ENCODE measurements at places on chromosomes 7 and 10.

DNA sequence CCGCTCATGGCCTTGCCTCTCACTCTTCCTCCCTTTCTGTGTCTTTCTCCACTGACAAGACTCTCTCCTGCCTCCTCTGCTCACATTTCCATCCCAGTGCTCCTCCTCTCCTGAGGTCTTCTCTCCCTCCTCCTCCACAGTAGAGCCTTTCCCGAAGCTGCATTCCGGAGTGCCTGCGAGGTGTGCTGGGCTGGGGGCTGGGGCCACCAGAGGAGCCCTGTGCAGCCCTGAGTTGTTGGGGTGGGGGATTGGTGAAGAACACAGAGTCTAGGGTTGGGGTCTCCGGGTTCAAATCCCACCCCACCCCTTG lies 76.4 kb downstream of the ZMIZ1 start:
- DNase-seq = no peak

DNA sequence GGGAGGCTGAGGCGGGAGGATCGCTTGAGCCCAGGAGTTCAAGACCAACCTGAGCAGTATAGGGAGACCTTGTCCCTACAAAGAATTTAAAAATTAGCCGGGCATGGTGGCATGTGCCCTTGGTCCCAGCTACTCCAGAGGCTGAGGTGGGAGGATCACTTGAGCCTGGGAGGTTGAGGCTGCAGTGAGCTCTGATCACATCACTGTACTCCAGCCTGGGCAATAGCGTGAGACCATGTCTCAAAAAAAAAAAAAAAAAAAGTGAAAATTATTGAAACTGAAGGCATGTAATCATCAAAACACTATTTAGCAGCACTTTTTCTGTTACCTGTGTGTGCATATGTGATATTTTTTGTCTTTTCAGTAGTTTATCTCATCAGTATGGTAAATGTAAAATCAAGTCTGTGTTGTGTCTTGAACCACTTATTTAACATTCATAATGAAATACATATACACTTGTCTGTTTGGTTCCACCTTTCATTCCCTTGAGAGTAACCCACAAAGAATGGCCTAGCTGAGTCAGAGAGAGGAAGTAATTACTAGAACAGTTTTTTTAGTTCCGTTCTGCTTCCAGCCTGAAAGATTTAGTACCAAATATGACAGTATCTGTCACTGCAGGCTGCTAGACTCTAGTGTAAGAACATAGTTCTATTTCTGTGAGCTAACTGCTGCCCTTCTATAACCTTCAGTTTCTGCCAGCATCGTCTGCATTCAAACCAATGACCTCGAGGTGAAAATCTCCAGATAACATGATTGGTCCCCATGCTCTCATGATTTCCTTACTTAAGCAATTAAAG lies 68.6 kb downstream of the MMRN2 start:
- DNase-seq = no peak

DNA sequence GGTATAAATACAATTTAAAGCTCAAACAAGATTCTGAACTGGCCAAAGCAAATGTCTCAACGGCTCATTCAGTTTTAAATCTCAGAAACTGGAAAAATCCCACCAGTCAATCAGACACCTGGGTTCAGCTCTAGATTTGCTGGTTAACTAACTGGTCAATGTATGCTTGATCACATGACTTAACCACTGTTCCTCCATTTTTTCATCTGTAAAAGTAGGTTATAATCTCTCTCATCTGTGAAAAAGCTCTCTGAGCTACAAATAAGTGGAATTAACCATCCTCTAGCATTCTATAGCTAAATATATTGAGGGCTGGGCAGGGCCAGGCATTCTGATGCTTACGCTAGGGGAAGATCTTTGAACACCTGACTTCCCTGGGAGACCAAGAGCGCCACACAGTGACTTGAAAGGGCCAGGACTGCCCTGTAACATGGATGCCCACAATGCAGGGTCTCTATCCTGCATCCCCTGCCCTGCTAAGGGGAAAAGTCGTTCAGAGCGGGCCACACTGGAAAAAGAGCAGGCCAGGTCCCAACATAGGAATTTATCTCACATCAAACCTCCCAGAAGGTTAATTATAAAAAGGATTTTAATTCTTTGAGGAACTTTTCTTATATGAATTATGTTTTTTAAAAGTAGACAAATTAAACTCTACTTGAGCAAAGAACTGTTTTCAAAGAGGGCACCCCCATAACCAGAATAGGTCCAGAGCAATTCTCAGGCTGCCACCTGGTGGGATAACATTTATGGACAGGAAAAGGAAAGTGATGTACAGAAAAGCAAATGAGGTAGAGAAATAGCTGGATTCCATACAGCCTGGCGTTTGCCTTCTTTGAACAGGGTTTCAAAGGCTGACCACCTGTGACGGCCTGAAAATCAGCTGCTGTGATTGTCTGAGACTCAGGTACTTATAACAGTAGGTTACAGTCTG lies 1.8 kb downstream of the RP9 start:
- DNase-seq = peak; percentile 54

GRCh38 chr10:28273343-28273742 lies 29.5 kb downstream of the MPP7 start:
- DNase-seq = no peak

DNA sequence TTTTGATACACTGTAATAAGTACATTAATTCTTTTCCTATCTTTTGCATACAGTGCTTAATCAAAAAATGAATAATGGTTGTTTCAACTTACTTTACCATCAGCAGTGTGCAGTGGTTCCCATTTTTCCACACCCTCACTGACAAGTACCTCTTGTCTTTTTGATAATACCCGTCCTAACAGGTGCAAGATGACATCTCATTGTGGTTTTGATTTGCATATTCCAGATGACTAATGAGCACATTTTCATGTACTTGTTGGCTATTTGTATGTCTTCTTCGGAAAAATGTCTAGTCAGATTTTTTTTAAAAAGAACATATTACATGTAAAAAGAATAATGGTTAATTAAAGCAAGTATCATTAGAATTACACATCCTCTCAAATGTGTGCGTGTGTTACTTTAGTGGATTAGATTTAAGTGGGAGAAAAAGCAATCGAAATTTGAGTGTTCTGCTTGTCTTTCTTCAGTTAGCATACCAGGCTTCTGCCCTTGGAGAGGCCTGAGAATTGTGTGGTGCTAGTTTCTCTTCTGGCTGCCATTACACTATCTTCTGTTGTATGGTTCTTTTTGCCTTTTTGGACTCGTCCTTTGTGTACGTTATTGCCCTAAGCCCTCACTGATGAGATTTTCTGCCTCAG lies 291.2 kb downstream of the AUTS2 start:
- DNase-seq = no peak

DNA sequence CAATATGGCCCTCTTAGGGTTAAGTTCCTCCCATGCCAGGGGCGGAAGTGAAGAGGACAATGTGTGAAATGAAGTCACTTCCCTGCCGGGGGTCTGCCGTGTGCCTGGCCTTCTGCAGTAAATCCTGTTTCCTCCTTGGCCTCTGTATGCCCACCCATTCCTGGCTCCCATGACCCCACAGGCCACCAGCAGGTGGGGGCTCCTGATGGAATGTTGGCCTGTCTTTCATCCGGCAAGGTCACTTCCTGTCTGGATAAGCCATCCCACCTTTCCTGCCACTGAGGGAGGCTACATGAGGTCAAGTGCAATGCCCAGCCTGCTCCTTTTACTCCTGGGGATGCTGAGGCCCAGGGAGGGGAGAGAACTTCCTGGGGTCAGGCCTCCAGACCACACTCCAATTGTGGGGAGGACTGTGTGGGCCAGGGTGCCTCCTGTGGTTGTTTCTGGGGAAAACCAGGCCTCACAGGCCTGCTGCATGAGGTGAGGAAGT lies 22.3 kb downstream of the PALD1 start:
- no peak for DNase-seq

DNA sequence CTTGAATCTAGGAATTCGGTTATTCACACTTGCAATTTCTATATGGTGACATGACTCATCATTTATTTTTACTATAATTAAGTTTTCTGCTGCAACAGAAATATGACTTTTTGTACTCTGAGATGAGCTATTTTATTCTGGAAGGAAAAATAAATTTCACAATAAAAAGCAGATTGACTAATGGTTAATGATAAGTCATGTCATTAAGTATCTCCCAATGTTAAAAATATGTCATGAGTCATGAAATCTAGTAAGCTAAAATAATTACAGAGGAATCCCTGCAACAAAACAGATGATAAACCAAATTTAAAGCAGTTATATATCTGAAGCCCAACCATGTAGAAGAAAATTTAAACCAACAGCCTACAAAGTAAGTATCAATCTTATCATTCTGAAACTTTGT lies 149.2 kb downstream of the CACNA2D1 start:
- no peak for DNase-seq

DNA sequence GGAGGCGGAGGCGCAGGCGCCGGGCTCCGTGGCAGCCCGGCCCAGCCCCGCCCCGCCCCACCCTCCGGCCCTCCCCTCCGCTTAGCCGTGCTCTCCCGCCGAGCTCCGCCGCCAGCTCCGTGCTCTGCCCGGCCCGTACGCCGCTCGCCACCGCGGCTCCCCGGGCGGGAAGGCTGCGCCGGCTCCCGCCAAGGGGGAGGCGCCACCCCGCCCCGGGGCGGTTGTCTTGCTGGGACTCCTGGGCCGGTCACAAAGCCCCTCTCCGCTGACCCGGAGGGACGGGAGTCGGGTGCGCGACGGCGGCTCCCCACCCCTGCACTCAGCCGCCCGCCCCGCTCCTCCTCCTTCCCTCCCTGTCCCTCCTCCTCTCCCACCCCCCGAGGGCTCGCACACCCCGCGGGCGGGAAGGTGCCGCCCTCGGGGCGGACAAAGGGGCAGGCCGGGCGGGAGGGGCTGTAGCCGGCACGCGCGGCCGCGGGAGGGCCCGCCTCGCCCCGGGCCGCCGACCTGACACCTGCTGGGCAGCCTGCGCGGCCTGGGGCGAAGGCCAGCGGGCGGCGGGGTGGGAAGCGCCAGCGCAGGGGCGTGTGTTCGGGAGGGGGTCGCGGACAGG lies 11.5 kb upstream of the SP8 start:
- no peak for DNase-seq

- DNase-seq = no peak
Observed at GRCh38 chr10:107164992-107165391, 486 bp upstream of the SORCS1 start.

DNA sequence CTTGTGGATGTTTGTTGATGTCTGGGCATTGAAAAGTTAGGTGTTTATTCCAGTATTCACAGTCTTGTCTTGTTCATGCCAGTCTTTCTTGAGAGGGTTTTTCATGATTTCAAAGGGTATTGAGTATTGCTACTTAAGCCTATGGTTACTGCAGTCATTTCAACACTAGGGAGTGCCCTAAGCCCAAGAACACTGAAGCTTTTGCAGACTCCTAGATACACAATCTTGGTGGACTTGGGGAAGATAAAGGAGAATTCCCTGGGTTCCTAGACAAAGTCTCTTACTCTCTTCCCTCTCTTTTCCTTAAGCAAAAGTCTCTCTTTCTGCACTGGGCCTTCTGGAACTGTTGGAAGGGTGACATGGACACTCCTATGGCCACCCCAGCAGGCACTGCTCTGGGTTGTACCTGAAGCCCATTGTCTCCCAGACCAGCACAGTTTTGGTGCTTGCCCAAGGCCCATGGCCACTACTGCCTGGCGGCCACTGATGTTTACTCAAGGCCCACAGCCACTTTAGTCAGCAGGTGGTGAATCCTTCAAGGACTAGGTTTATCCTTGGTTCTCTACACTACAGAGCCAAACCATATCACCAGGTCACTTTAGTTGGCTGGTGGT lies 24.9 kb downstream of the SAMD9 start:
- no peak for DNase-seq

DNA sequence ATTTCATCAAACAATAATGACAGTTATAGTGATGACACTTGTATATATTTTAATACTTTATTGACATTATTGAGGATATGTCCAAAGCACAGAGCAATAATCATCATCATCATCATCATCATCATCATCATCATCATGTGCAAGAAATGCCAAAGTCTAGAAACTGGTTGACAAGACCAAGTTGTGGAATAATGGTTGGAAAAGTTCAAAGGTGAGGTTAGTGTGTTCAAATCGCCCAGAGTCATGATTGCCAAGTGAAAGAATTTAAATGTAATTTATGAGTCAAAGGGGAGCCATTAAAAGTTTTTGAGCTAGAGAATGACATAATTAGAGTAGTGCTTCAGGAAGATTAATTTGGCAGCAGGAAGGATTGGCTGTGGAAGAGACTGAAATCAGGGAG lies 852.4 kb downstream of the SORCS1 start:
- no peak for DNase-seq

- DNase-seq = peak; percentile 22
Observed at GRCh38 chr10:79316671-79317431, 30.4 kb upstream of the PPIF start.

DNA sequence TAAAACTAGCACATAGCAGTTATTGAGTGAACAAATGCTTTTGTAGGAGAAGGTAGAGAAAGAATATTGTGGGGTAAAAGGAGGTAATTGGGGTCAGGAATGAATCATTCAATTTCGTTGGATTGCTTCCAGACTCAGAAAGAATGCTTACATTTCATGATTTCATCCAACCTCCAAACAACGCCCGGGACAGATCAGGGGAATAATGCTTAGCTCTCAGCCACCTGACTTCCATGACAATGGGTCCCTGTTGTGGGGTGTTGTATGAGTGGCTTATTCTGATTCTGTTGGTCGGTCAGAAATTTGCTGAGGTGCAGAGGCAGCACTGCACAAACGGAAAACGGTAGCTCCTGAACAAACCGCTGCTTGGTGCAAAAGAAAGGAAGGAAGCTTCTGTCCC lies 24.0 kb upstream of the INPP5F start:
- no peak for DNase-seq

DNA sequence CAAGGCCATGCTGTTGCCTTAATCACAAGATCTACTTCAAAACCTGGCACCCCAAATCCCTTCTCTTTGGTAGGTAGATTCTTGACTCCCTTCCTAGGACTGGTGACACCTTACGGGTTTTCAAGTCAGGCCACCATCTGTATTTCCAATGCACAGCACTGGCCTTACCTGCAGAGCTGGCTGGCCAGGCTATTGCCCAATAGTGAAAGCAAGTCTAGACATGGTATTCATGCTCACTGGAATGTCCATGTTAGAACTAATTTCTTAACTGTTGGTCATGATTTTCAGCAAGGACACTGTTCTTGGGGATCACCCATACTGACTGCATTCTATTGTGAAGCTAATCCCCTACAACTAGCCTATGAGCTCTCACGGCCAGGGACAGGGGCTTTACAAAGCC lies 313.1 kb upstream of the RNF32 start:
- no peak for DNase-seq
